Activated naive CD8-positive, alpha-beta T cell treated with anti-CD3 and anti-CD28 coated beads, Interleukin-2, amount 10 ng/mL, durations not matched to agents 7 days and 5 days (primary cell): ENCODE measurements at places on chromosomes 2 and 18. TPM values are rescaled to one million over a fixed set of nuclear protein-coding genes. Genes with fewer than 3 reads are reported as not detected.

The KCNJ13 gene
- total RNA-seq = not detected

The MYCN gene
- total RNA-seq = not detected

The TXNDC2 gene
- total RNA-seq = not detected

The HOXD13 gene
- not detected for total RNA-seq

The POTEJ gene
- not detected for total RNA-seq

The RBKS gene
- 2.3 TPM for total RNA-seq

- DNase-seq = no peak
These were observed 6.3 kb downstream of the C2orf80 start for GRCh38 chr2:208183526-208183925.

GRCh38 chr2:204795156-204795555, 249.9 kb downstream of the PARD3B start:
- DNase-seq = no peak

GRCh38 chr2:102615620-102616436, 3.5 kb upstream of the SLC9A2 start:
- peak; percentile 59 for DNase-seq

- DNase-seq = no peak
These were observed 369.9 kb downstream of the LPIN1 start for GRCh38 chr2:12116228-12116750.

- peak; percentile 49 for DNase-seq
These were observed 66.6 kb downstream of the SPTBN1 start for GRCh38 chr2:54522624-54523281.

GRCh38 chr2:239883326-239884050, 141.7 kb downstream of the NDUFA10 start:
- DNase-seq = no peak

DNA sequence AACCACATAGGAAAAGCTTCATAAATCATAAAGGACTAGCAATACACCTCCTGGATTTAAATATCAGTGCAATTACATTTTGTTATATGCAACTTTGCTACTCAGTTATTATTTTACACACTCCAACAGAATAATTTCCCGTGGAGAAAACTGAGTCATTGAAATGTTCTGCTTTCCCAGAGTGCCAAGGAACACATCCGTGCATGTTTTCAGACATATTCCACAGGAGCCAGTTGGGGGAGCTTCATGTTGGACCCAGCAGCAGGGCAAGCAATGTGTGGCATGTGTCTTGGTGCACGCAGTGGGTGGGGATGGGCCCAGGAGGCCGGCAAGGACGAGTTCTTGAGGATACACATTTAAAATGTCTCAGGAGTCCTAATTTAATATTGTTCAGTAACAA, 14.4 kb upstream of the SMIM21 start:
- DNase-seq = no peak

DNA sequence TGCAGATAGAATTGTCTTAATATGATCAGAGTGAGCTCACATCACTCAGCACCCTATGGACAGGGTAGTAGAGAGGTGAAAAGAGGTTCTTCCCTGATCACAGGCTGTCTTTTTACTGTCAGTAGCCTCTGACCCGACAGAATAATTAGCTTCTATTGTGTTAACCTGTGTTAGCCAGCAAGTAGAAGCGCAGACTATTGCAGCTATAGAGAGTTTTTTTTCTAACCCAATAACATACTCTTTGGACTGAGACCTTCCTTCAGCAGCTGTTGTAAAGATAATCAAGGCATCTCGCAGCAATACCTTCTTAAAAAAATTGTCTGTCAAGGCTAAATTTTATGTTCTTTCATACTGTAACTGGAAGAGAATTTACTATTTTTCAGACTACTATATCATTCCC, 670.4 kb downstream of the ADCYAP1 start:
- DNase-seq = no peak

GRCh38 chr2:133600266-133600928, 32.1 kb upstream of the NCKAP5 start:
- DNase-seq = no peak

DNA sequence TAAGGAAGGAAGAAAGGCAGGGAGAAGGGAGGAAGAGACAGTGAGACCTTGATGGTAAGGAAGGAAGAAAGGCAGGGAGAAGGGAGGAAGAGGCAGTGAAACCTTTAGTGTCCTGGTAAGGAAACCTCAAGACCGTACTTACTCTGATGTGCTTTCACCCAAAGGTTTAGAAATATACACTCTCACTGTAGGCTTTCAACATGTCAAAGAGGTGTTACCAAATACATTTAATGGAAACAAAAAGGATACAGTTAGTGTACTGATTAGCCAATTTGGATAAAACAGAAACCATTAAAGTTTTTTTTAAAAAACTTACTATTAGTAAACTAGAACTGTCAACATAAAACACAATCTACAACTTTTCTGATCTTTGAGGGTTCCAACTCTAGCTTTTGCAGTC, 7.1 kb downstream of the FBXO15 start:
- DNase-seq = no peak

DNA sequence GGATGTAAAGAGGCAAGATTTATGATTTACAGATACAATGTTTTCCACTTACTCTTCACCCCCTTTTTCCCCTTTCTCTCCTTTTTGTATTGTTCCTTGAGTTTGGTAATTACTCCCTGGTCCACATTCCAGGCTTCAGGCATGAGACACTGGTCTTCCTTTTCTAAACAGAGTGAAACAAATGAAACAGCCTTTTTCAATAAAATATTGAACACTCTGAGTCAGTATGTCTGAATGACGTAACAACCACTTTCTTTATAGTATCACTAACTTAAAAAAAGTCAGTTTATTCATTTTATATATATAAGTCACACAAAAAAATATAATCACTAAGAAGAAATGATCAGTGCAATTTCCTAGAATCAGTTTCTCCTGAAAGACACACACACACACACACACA, 79.7 kb downstream of the STRN start:
- DNase-seq = no peak

GRCh38 chr2:27804146-27804545, 32.6 kb downstream of the MRPL33 start:
- DNase-seq = no peak

DNA sequence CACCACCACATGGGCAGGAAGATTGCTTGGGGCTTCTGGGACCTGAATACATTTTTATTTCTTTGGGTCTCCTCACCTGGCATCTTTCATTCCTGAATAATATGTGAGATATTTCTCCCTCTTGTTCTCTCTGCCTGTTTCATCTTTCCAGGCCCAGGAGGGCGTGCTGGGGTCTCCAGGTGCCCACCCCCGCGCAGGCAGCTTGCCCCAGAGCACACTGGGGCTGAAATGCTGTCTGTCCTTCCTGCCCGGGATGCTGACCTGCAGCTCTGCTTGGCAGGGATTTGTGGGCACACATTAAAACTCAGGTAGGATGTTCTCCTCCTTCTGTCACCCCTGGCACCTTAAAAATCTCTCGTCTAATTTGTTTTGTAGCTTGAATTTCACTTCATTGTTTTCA, 39.7 kb upstream of the TEX51 start:
- no peak for DNase-seq

- DNase-seq = peak; percentile 44
These were observed 34.7 kb downstream of the NAPG start for GRCh38 chr18:10560452-10561045.

- no peak for DNase-seq
These were observed 166.9 kb downstream of the VWC2L start for GRCh38 chr2:214577769-214578168.

DNA sequence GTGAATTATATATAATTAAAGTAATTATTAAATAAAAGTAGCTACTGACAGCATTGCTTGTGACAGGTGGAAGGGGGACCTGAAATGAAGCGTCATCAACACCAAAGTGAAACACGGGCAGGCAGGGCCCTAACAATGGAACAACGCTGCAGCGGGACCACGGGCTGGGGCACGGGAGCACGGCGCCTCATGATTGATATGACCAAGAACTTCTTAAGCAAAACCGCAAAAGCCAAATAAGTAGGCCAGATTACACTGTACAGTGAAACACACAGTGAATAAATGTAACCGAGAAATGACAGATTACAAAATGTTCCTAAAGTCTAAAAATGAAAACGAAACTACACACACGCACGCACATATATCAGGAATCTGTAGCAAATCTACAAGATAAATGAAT, 81.4 kb downstream of the SNTG2 start:
- DNase-seq = no peak

DNA sequence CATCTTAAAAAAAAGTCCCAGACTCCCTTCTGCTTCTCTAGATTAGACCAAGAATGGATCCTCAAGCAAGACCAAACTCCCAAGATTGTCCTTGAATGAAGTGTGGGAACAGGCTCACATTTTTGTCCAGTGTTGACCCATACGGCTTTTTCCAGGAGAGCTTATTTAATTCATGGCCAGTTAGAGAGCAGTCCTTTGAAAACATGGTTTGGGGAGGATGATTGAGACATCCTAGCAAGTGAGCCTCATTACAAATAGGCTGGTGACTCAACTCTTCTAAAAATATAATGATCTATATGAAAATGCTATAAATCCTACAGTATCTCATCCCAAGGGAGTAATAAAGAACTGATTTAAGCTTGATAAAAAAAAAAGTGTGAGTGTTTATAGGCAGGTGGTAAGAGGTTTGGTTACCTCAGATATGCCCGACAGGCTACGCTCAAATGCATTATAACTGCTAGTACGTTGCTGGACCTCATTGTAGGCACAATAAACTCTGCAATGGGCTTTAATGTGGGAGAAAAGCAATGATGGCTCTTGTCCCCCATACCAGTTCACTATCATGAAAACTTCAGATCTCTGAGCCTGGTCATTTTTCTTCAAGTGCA, 17.0 kb downstream of the ANKRD29 start:
- no peak for DNase-seq

DNA sequence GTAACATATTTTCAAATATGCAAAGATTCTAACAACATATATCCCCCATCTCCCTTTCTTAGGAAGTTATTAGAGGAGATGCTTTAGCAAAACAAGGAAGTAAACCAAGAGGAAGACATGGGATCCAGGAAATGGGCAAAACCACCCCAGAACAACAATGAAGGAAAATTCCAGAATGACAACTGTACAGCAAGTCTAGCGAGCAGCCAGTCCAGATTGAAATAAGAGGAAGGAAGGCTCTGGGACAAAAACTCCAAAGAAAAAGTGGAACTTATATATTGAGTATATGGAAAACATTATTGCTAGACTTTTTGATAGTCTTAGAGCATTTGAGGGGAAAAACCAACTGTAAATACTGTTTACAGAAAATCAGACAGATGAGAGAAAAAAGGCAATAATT, 2.9 kb upstream of the ARPC2 start:
- no peak for DNase-seq

- no peak for DNase-seq
These were observed 16.2 kb upstream of the MBD2 start for GRCh38 chr18:54240629-54241107.

GRCh38 chr2:240929364-240930095, 23.4 kb downstream of the CROCC2 start:
- no peak for DNase-seq

- DNase-seq = no peak
These were observed 76.9 kb downstream of the ACTR3 start for GRCh38 chr2:113966832-113967231.

- DNase-seq = no peak
These were observed 71.7 kb downstream of the HS1BP3 start for GRCh38 chr2:20578895-20579825.

GRCh38 chr18:3970929-3971328, 484.2 kb downstream of the DLGAP1 start:
- no peak for DNase-seq
